ENCODE measurements at places on chromosomes 11 and 22.

- DNase-seq, result no peak
Measured at GRCh38 chr11:91231226-91231625, 993.4 kb upstream of the FAT3 start.

- DNase-seq, result peak; percentile 38
Measured at GRCh38 chr11:105000797-105001196, 22.2 kb downstream of the CASP5 start.

DNA sequence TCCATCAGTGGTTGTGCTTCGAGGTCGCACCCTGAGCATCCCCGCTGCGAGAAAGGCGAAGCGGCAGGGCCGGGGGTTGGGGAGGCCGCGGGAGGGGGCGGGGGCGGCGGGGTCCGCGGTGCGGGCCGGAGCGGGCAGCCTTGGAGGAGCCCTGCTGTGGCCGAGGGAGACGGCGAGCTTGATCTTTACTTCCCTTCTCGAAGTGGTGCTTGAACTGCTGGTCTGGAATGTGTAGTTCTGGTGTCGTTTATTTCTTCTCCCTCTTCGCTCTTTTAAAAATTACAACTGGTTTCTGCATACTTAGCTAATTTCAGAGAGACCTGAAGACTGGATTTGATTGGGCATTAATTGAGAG lies 1.1 kb downstream of the APLP2 start:
- no peak for DNase-seq

- DNase-seq, result no peak
Measured at GRCh38 chr11:61739966-61740365, 12.5 kb upstream of the MYRF start.

- DNase-seq, result no peak
Measured at GRCh38 chr22:37581504-37581903, 1.6 kb upstream of the LGALS2 start.

- no peak for DNase-seq
Measured at GRCh38 chr11:6194065-6194581, 4.9 kb upstream of the OR52W1 start.

- no peak for DNase-seq
Measured at GRCh38 chr11:57399972-57400578, 9.6 kb upstream of the PRG2 start.

DNA sequence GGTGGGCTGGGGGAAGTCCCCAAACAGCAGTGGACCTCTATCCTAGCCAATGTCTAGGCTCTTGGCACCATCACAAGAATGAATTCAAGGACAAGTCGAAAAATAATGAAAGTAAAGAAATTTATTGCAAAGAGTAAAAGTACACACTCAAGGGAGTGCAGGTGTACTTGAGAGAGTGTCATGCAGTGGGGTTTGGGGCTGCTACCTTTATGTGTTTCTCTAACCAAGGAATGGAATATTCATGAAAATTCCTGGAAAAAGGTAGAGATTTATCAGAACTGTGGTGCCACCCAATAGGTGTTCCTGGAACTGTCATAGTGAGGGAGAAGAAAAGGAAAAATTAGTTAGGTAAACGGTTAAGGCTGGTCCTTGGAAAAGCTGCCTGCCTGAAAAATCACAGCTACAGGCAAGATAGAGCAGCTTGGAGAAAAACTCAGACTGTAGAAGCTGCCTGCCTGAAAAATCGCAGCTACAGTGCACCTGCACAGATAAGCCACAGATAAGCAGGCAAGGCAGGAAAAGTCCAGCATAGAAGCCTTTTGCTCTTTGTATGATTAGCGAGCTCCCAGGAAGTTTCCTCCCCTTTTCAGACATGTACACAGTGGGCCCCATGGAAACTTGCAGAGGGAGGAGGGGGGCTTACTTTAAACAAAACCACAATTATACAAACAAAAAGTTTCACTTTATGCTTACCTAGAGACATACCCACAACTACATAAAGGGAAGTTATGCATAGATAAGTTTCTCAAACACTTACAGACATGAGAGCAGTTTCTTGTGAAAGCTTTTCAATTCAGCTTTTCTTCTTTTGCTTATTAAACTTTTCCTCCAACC lies 71.4 kb upstream of the B3GNT6 start:
- peak; percentile 50 for DNase-seq

GRCh38 chr11:1546536-1547466 lies 25.3 kb downstream of the DUSP8 start:
- DNase-seq, result peak; percentile 77

DNA sequence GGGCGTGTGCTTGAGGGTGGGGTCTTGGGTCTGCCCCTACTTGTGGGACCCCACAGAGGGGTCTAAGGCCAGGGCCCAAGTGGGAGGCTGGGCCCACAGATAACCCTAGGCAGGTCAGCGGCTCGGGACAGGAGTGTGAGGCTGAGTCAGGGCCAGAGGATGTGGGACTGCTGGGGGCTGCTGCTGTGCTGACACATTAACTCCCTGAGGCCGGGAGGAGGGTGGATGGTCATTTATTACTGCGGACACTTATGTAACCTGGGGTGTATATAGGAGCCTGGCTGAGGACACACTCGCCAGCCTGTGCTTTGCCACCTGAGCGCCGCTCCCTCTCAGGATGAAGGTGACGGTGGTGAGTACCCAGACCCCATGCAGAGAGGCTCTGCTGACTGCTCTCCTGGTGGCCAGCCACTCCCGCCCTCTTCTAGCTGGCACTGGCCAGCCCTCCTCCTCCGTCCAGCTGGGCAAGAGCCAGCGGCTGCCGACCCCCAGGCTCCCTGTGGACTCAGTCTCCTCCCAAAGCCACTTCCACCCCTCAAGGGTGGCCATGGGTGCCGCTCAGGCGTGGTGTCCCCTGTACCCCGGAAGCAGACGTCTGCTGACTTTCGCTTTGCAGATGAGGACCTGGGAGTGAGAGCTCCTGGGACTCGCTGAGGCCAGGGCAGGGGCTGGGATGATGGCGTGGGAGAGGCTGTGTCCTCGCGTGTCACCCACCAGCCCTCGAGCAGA lies at the start of gene MIOX:
TSS of gene MIOX (plus strand) at position 299 of the 729 bp plus-strand sequence. CDS start at position 338, 39 bp downstream.
- DNase-seq, result no peak

- no peak for DNase-seq
Measured at GRCh38 chr22:23066200-23067022, 3.9 kb upstream of the GNAZ start.

DNA sequence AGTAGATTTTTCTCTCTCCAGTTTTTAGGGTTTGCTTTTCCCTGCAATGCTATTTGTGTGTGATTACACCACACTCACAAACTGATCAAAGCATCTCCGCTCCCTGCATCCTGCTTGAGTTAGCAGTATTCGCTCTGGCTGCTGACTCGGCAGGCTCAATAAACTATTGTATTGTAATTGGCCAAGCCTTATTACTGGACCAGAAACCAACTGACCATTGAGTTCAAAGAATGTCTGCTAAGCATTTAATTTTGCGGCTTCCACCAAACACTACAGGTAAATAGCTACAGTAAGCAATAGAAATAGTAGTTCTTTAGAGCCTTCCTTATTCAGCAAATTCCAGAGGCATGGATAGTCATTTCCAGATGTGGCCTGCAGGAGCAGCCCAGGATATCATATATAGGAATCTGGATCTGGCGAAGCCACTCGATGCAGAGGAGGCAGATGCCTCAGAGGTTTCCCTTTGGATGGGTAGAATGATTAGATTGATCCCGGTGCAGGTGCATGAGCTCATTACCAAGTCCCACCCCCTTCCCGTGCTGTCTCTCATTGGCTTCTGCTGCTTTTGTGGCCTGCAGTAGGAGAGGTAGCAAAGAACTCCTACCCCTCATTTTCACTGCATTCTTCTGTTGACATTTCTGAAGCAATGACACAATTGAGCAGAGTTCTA lies 77.3 kb downstream of the COMMD9 start:
- DNase-seq, result no peak

DNA sequence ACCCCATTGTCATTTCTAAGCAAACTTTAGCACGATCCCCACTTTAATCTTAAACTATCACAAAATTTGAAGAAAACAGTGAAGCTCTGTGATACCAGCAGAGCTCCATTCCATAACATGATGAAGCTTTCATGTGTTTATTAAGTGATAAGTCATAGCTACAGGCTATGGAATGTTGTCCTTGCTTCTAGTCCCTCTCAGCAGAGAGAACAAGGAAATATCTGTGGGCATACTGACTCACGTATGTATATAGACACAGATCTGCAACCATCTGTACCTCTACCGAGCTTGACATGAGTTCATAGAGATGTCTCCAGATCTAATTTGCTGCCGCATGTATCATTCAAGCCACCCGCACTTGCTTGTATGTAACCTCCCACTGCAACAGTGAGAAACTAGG lies 588.9 kb downstream of the ETS1 start:
- no peak for DNase-seq

GRCh38 chr11:130434521-130435223 lies 6.3 kb upstream of the ADAMTS8 start:
- DNase-seq, result peak; percentile 71

DNA sequence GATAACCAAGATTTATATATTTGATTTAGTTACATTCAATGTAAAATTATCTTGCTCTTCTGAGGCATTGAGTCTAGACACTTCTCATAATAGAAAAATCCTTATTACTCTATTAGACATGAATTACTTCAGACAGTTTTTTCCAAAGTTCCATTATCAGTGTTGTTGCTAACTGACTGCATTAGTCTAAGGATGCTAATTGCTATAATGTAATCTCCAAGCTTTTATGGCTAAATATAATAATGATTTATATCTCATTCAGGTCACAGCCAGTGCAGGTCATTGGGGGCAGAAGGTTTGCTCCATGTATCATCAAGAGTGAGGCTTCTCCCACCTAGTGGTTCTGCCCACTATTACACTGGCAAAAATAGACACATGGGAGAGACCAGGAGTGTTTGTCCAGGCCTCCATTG lies 377.2 kb upstream of the DDI1 start:
- no peak for DNase-seq

- DNase-seq, result no peak
Measured at GRCh38 chr11:134469627-134470026, 57.6 kb upstream of the B3GAT1 start.

DNA sequence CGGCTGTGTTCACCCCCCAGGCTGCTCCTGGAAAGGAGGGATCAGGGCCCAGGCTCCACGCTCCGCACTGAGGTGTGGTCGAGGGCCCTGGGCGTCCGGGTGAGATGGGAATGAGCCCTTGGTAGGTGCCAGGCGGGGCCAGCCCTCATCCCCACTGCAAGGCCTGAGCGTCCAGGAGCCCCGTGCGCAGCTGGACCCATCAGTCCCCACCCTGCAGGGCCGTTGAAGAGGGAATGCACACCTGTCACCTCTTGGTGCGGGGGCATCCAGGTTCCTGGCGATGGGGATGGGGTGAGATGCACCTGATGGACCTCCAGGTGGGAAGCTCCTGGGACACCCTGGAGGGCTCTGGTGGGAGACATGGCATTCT lies 72.2 kb downstream of the KCNQ1 start:
- no peak for DNase-seq

- DNase-seq, result no peak
Measured at GRCh38 chr11:126512251-126512650, 156.8 kb downstream of the ST3GAL4 start.

DNA sequence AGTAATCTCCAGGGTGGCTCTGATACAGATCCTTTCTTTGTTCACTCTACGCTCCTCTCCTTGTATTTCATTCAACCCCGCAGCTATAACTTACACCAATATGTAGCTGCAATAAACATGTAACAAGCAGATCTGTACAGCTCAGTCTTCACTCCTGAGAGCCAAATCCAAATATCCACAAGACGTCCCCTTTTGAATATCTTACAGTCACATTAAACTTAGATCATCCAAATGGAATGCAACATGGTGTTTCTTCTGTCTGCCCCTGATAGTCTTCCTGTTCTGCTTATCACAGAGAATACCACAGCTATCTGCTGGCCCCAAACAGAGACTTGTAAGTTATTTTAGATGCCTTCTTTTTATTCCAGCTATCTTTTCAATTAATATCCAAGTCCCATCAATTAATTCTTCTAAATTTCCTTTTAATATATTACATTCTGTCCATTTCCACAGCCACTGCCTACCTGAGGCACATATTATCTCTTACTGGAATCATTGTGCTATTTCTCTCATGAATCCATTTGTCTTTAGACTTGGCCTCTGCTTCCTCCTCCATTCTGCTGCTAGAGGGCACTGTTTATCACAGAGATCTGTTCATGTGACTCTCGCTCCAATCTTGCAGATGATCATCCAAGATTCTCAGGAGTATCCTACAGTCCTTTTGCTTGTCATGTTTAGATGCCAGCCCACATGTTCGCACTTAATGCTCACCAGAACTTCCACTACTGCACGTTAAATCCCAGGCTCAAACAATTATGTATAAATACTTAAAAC lies 908.6 kb downstream of the NTM start:
- DNase-seq, result peak; percentile 32

DNA sequence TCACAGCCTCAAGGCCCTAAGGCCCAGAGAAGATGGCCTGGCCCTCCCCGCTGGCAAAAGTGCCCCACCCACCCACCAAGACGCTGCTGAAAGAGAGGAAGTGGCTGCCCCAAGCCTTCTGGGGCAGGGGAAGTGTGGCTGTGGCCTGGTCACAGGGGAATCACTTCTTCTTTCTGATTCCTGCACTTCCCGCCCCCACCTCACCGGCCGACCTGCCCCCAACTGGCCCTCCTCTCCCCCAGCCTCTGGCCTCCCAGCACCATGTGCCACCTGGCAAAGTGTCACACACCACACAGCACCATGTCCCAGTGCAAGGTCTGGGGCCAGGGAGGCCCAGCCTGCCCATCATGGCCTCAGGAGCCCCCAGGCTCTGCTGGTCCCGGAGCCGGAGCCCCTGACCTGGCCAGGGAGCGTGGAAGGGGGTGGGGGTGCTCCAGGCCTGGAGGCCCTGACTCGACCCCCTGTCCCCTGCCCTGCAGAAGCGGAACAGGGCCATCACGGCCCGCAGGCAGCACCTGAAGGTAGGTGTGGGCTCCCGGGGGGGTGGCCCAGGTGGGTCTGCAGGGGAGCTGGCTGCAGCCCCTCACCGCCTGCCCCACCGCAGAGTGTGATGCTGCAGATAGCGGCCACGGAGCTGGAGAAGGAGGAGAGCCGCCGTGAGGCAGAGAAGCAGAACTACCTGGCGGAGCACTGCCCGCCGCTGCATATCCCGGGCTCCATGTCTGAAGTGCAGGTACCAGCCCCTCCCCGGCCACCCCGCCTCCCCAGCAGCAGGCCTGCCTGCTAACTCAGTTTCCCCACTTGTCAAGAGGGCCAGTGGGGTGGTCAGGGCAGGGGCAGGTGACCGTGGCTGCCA lies 1.4 kb downstream of the TNNI2 start:
- DNase-seq, result peak; percentile 80

DNA sequence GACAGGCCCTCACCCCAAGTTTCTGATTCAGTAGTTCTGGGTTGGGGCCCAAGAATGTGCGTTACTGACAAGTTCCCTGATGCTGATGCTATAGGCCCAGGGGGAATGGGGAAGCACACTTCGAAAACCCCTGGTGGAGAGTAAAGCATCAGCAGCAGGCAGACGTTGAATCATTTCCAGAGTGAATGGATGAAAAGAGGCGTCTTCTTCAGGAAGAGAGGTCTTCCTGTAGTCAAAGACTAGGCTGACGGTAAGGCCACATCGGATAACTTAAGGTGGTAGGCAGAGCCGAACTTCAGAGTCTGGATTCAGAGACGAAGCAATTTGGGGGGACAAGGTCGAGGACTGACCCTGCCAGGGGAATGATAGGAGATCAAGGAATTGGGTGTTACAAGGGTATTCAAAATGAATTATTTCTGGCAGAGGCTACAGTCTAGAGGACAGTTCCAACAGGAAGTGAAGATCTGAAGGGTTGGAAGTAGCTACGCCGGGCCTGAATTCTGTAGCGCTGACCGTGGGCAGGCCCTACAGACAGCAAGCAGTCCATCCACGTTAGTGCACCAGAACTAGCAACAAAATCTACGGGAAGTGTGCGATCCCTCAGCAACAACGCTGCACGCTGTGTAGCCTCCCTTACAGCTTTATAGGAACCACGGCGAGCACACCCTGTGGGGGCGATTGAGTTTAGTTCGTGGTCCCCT lies 862 bp upstream of the CENATAC start:
- peak; percentile 69 for DNase-seq

All from GM10248 (cell line).